ENCODE measurements at places on chromosomes 3 and 15. TPM values are rescaled to one million over a fixed set of nuclear protein-coding genes. Genes with fewer than 3 reads are reported as not detected.

- no peak for DNase-seq
These were observed 101.6 kb downstream of the CPN2 start for GRCh38 chr3:194249323-194250097.

DNA sequence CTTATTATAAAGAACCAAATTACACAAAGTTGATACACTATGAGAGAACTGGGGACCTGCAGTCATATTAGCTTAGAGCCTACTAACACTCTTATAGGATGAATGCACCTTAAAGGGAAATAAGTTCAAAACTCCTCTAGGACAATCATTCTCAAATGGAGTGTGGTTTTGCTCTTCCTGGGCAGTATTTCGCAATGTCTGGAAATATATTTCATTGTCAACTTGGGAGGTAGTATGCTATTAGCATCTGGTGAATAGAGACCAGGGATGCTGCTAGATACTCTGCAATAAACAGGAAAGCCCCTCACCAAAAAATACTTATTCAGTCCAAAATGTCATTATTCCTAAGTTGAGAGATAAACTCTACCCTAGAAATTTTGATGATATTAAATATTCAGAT, 451.4 kb upstream of the ARPP21 start:
- DNase-seq, result no peak

GRCh38 chr15:81516461-81516860, 142.4 kb upstream of the TMC3 start:
- DNase-seq, result no peak

Gene XIRP1
- total RNA-seq, result 0.03 TPM
